ENCODE measurements at places on chromosomes 7 and 10.

DNA sequence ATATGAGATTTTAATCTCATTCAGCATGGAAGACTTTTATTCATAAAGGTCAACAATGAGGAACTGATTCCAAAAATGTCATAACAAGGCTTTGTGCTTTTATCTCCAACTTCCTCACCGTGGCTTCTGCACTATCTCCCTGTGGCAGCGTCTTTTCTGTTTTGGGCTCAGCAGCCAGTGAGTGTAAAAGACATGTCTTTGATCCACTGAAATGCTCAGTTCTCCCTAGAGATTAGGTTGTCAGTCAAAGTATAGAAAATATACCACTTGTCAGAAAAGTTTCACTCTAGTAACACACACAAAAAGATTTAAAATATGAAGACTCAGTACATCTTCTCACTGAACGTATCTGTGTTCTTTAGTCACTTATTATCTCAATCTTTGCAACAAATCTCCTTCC is 901.8 kb upstream of the ZWINT start:
- DNase-seq = no peak

DNA sequence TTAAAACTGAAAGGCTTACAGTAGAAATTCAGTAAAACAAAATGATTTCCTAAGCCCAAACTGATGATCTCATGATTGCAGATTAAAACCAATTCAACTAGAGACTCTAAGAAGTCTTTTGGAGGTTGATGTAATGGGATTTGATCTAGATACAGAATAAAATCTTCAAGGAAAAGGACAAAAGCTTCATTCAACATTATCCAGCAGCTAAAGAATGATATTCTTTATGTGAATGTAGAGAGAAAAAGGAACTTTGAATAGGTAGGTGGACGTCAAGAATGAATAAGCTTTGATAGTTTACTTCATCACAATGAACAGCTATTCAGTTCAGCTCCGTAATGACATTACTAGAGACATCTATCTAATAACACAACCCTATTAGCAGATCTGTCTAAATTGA is 744.4 kb downstream of the PHTF2 start:
- DNase-seq = no peak

DNA sequence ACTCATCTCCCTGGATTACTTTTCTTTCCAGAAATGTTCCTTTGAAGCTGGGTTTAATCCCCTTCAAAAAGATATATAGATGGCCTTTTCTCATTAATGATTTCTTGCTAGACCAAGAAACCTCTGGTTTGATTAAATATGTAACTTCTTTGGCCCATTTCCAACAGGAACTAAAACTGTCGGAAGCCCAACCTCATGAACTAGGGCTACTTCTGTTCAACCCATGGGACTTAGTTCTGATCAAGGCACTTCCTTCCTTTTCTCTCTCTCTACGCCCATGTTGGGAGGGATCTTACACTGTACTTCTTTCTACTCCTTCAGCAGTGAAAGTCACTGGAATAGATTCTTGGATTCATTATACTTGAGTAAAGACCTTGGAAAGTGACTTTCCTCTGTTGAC is 83.6 kb downstream of the TMEM106B start:
- no peak for DNase-seq

- peak; percentile 14 for DNase-seq
These were observed 109.1 kb downstream of the C10orf90 start for GRCh38 chr10:126561294-126561920.

Measured in fibroblast of skin of right biceps (primary cell).